Pancreas (tissue), 10 donors: ENCODE measurements at places on chromosomes 5 and 9. TPM values are rescaled to one million over a fixed set of nuclear protein-coding genes. Genes with fewer than 3 reads are reported as not detected.

Gene KCNV2
- total RNA-seq: not detected

Gene CACNA1B
- 0.26 TPM for total RNA-seq

Gene SCGB3A2
- total RNA-seq: not detected

Gene PCDHA9
- 0.22 TPM for total RNA-seq

Gene ZNG1C
- 16.6 TPM for total RNA-seq

Gene TXNDC8
- not detected for total RNA-seq

Gene SLC34A1
- total RNA-seq: not detected

Gene CCL27
- not detected for total RNA-seq

Gene GDF9
- 0.31 TPM for total RNA-seq

Gene SNX18
- 10.9 TPM for total RNA-seq

Gene KCNIP1
- total RNA-seq: 1.0 TPM

Gene CDX1
- total RNA-seq: not detected

Gene TNFSF8
- total RNA-seq: 0.55 TPM

Gene LCN6
- 3.2 TPM for total RNA-seq

DNA sequence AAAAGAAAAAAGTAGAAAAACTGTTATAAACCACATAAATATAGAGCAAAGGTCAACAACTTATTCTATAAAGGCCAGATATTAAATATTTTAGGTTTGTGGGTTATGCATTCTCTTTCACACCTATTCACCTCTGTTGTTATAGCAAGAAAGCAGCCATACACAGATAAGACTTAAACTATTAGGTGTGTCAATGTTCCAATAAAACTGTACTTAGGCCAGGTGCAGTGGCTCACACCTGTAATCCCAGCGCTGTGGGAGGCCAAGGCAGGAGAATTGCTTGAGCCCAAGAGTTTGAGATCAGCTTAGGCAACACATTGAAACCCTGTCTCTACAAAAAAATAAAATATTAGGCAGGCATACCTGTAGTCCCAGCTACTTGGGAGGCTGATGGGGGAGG, 314.7 kb downstream of the BNC2 start:
- H3K36me3 ChIP-seq: no peaks in the 10 kb centered on the region
- H3K4me3 ChIP-seq: no peak overlapping the region
- no peaks in the 10 kb centered on the region for H3K4me1 ChIP-seq

- H3K4me1 ChIP-seq: peaks cover 12% of the 10 kb centered on the region
- H3K27ac ChIP-seq: peak overlapping the region; percentile 88
- H3K36me3 ChIP-seq: no peaks in the 10 kb centered on the region
- no peaks in the 10 kb centered on the region for H3K27me3 ChIP-seq
- H3K4me3 ChIP-seq: peak overlapping the region; percentile 24
Observed at GRCh38 chr9:136282272-136282861, 21.5 kb downstream of the CCDC187 start.

- H3K4me1 ChIP-seq: no peaks in the 10 kb centered on the region
- no peaks in the 10 kb centered on the region for H3K36me3 ChIP-seq
- H3K4me3 ChIP-seq: no peak overlapping the region
- H3K27me3 ChIP-seq: no peaks in the 10 kb centered on the region
- no peak for DNase-seq
- no peak overlapping the region for H3K27ac ChIP-seq
Observed at GRCh38 chr5:58983526-58984452, 400.9 kb downstream of the RAB3C start.

- no peak for DNase-seq
- H3K27ac ChIP-seq: no peak within 1 kb of the TSS
- H3K4me3 ChIP-seq: no peak within 1 kb of the TSS
- no peaks in the 10 kb centered on the region for H3K27me3 ChIP-seq
Observed at GRCh38 chr9:34710023-34710422, at the start of gene CCL21. Gene CCL21 (minus strand): TSS chr9:34710136. CDS start chr9:34710066, 70 bp downstream.

- no peaks in the 10 kb centered on the region for H3K36me3 ChIP-seq
- no peaks in the 10 kb centered on the region for H3K27me3 ChIP-seq
- H3K4me1 ChIP-seq: no peaks in the 10 kb centered on the region
- H3K4me3 ChIP-seq: no peak overlapping the region
- no peak for DNase-seq
Observed at GRCh38 chr9:18268381-18268780, 205.6 kb upstream of the ADAMTSL1 start.

GRCh38 chr5:177232358-177232757, 71.2 kb downstream of the RAB24 start:
- H3K4me1 ChIP-seq: peaks cover 7% of the 10 kb centered on the region
- no peak for DNase-seq
- no peaks in the 10 kb centered on the region for H3K36me3 ChIP-seq
- no peaks in the 10 kb centered on the region for H3K27me3 ChIP-seq

GRCh38 chr5:98517560-98518366, 255.7 kb upstream of the RGMB start:
- H3K36me3 ChIP-seq: no peaks in the 10 kb centered on the region
- no peaks in the 10 kb centered on the region for H3K27me3 ChIP-seq
- no peak for DNase-seq
- no peak overlapping the region for H3K4me3 ChIP-seq
- no peak overlapping the region for H3K27ac ChIP-seq

- no peak for DNase-seq
- H3K4me3 ChIP-seq: no peak overlapping the region
- no peaks in the 10 kb centered on the region for H3K27me3 ChIP-seq
- no peaks in the 10 kb centered on the region for H3K36me3 ChIP-seq
- no peak overlapping the region for H3K27ac ChIP-seq
Observed at GRCh38 chr5:139171779-139172404, 26.3 kb downstream of the SIL1 start.

GRCh38 chr9:107684224-107684623, 194.7 kb upstream of the KLF4 start:
- H3K4me3 ChIP-seq: no peak overlapping the region
- no peaks in the 10 kb centered on the region for H3K4me1 ChIP-seq

GRCh38 chr5:86929123-86929766, 311.5 kb downstream of the COX7C start:
- H3K27ac ChIP-seq: no peak overlapping the region
- H3K36me3 ChIP-seq: no peaks in the 10 kb centered on the region
- DNase-seq: no peak
- no peaks in the 10 kb centered on the region for H3K4me1 ChIP-seq
- no peaks in the 10 kb centered on the region for H3K27me3 ChIP-seq

GRCh38 chr5:143182901-143183820, 220.3 kb downstream of the NR3C1 start:
- H3K27ac ChIP-seq: no peak overlapping the region
- no peak for DNase-seq
- H3K36me3 ChIP-seq: no peaks in the 10 kb centered on the region
- no peaks in the 10 kb centered on the region for H3K27me3 ChIP-seq
- peaks cover 14% of the 10 kb centered on the region for H3K4me1 ChIP-seq

- DNase-seq: peak; percentile 55
- H3K36me3 ChIP-seq: peaks cover 52% of the 10 kb centered on the region
- peaks cover 8% of the 10 kb centered on the region for H3K4me1 ChIP-seq
- no peaks in the 10 kb centered on the region for H3K27me3 ChIP-seq
- H3K4me3 ChIP-seq: no peak overlapping the region
Observed at GRCh38 chr9:35736201-35736633, 3.8 kb downstream of the CREB3 start.

GRCh38 chr5:1800472-1801221, 560 bp upstream of the NDUFS6 start:
- peak overlapping the region; percentile 71 for H3K27ac ChIP-seq
- H3K27me3 ChIP-seq: no peaks in the 10 kb centered on the region
- peaks cover 13% of the 10 kb centered on the region for H3K4me1 ChIP-seq
- peaks cover 4% of the 10 kb centered on the region for H3K36me3 ChIP-seq
- DNase-seq: no peak
- peak overlapping the region; percentile 91 for H3K4me3 ChIP-seq

GRCh38 chr5:142521706-142522105, 164.2 kb downstream of the FGF1 start:
- H3K4me1 ChIP-seq: no peaks in the 10 kb centered on the region
- H3K27me3 ChIP-seq: peaks cover 10% of the 10 kb centered on the region
- no peak for DNase-seq

DNA sequence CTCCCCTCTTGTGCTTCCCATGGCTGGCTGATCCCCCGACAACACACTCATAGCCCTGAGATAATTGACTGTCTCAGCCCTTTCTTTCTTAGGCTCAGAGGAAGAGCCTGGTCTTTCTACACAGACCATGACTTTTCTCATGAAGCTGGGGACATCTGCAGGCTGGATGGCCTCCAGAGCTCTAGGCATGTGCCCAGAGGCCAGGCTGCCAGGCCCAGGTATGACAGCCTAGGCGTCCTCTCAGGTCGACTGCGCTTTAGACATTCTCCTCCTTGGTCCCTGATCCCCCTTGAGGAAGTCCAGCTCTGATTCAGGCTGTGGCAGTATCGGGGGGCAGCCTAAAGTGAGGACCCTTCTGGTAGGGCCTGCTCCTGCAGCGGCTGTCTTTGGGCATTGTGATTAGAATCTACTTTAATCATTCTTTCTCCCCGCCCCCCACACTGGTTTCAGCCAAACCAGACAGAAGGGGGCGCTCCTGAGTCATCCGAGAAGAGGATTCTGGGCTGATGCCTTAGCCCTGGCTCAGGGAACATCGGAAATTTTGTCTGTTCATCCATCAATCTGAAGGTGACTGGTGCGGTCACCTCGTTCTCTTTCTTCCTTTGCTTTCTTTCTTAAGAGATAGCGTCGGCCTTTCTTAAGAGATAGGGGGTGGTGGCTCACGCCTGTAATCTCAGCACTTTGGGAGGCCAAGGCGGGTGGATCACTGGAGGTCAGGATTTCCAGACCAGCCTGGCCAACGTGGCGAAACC, 66.5 kb upstream of the HSPA9 start:
- H3K4me1 ChIP-seq: no peaks in the 10 kb centered on the region
- DNase-seq: peak; percentile 59
- H3K4me3 ChIP-seq: no peak overlapping the region
- H3K27ac ChIP-seq: no peak overlapping the region
- no peaks in the 10 kb centered on the region for H3K27me3 ChIP-seq
- H3K36me3 ChIP-seq: no peaks in the 10 kb centered on the region

GRCh38 chr9:137632230-137633161, 13.7 kb downstream of the EHMT1 start:
- no peak overlapping the region for H3K4me3 ChIP-seq
- no peak overlapping the region for H3K27ac ChIP-seq
- DNase-seq: no peak
- H3K36me3 ChIP-seq: no peaks in the 10 kb centered on the region

DNA sequence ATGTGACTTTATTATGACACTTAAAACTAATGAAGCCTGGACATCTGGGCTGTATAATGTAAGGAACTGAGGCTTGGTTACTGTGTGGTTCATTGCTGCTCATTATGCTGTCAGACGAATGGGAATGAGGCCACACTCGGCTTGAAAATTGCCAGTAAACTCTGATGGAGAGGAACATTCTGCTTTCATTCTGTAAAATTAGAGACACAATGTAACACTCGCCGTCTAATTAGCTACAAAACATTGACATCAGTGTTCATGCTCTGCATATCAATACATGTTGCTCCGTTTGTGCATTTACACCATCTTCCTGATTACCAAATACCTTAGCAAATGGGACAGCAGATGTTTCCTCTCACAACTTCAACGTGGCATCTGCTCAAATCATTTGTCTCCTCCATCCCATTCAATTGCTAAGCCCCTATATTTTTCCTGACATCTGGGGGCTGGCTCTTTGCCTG, 133.0 kb downstream of the SLC28A3 start:
- H3K4me1 ChIP-seq: no peaks in the 10 kb centered on the region
- DNase-seq: no peak
- H3K36me3 ChIP-seq: no peaks in the 10 kb centered on the region
- H3K27me3 ChIP-seq: no peaks in the 10 kb centered on the region
- H3K4me3 ChIP-seq: no peak overlapping the region

DNA sequence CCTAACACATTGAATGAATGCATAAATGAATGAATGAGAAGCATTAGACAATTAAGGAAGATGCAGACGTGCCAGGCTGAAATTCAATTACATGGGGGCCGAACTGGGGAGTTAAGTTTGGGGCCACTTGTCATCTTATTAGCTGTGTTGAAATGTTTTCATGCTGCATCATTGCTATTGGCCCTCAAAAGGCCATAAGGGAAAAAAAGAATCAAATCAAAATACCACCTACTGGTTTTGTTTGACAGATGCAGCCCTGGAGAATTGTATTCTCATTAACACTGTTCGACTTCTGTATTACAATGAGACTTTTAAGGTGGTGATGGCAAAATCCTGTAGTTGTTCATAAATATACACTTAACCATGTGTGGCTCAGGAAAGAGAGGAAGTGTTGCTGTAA, 38.4 kb downstream of the UBE2QL1 start:
- H3K4me1 ChIP-seq: no peaks in the 10 kb centered on the region
- H3K27me3 ChIP-seq: no peaks in the 10 kb centered on the region
- H3K4me3 ChIP-seq: no peak overlapping the region
- H3K36me3 ChIP-seq: no peaks in the 10 kb centered on the region
- H3K27ac ChIP-seq: no peak overlapping the region
- no peak for DNase-seq
